ENCODE measurements at places on chromosomes 4 and X.

- DNase-seq: no peak
These were observed 23.1 kb upstream of the ARMCX2 start for GRCh38 chrX:101682723-101683122.

DNA sequence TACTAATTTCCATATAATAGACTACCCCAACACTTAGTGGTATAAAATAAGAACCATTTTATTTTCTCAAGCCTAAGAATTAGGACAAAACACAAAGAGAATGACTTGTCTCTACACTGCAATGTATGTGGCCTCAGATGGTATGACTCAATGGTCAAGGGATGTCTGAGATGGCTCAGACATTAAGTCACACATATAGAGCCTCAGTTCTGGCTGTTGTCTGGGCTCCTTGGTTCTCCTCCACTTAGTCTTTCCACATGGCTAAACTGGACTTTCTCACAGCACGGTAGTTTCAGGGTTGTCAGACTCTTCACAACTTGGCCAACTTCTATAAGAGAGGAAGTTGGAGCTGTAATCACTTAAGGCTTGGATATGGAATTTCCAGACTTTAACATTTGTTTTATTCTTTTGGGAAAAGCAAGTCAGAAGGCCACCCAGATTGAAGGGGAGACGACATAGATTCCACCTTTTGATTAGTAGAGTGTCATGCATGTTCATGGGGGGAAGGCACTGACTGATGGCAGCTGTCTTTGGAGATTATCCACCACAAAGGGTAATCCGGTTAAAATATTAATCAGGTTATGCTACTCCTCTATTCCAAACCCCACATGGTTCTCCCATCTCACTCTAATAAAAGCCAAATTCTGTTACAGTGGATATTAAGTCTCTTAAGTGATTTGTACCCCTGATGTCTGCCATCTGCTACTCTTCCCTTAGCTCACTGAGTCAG, 9.4 kb downstream of the IL15 start:
- peak; percentile 29 for DNase-seq

DNA sequence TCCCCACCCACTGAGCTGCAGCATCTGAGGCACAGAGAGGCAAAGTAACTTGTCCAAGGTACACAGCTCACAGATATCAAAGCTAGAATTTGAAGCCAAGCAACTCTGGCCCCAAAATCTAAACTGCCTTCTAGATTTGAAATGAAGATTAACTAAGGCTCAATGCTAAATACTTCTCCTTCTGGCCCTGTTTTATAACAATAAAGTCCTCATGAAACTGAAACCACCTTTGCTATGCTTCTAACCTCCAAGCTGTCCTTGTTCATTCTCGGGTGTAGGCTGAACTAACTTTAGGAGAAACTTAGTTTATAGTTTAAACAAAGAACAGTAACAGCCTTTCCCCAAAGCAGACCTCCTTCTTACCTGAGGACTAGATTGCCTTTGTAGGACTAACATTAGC, 93.6 kb downstream of the DCTD start:
- no peak for DNase-seq

DNA sequence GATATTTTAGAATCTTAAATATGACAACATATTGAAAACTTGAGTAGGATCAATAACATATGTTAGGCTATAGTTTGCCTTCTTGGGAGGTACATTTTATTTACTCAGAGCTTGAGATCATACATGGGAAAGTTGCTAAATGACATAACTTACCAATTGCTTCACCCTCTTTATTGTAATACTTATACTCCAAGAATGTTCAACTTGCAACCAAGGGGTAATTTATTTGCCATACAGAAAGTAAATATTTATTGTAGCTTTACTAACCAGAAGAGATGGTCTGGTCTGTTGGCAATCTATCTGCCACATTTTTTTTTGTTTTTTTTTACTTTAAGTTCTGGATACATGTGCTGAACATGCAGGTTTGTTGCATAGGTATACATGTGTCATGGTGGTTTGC, 426.6 kb downstream of the ARHGAP24 start:
- DNase-seq: no peak

- DNase-seq: no peak
These were observed 118.3 kb downstream of the MGST2 start for GRCh38 chr4:139783741-139784484.

DNA sequence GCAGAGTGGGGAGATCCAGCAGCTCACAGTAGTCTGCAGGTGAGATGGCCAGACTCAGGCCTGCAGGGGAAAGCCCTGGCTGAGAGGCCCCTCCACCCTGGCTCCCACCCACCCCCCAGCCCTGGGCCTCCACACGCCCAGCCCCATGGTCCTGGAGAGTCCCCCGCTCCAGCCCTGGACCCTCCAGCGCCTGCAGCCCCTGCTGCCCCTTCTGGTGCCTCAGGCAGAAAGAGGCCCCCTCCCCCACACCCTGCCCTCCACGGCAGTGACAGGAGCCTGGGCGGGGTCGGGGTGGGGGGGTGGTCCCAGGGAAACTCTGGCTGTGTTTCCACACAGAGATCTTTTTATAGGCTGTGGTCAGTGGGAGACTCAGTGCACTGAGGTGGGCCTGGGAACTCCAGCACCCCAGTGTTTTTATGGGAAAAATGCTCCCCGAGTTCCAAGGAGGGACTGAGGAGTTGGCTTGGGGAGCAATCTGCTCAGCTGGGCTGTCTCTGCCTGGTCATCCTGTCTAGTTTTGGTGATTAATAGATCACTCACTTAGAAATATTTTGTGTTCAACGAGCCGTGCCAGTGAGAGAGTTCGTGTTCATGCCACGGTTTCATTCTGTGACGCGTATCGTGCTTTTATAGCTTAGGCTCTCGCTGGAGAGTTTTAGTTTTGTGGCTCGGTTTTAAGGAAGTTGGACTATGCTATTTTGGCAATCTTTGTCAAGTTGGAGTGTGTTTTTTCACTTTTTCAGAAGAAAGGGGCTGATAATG, 53.1 kb upstream of the HGFAC start:
- peak; percentile 53 for DNase-seq

GRCh38 chr4:61665649-61666048, 465.5 kb downstream of the ADGRL3 start:
- peak; percentile 3 for DNase-seq

- DNase-seq: no peak
These were observed at the start of gene CLDN22 for GRCh38 chr4:183320211-183321059. Gene CLDN22, minus strand, starts transcription at chr4:183320276. Its CDS starts 58 bp downstream, at chr4:183320218.

GRCh38 chr4:80257851-80258250, 8.6 kb upstream of the FGF5 start:
- no peak for DNase-seq

DNA sequence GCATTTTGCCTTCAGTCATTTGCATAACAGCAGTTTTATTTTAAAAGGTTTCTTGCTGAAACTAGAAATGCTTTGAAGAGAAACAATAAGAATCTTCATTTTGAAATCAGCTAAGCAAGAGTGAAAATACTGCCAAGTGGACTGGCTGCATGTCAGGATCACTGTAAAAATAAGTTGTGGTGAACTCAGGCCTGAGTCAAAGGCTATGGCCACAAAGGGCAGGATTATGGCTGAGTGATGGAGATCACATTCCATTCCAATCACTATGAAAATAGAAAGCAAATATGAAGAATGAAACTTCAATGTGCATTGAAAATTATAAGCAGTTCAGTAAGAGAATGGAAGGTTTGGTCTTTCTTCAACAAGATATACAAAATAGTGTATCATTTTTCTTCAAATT, 224.5 kb downstream of the PCDH18 start:
- DNase-seq: peak; percentile 7

DNA sequence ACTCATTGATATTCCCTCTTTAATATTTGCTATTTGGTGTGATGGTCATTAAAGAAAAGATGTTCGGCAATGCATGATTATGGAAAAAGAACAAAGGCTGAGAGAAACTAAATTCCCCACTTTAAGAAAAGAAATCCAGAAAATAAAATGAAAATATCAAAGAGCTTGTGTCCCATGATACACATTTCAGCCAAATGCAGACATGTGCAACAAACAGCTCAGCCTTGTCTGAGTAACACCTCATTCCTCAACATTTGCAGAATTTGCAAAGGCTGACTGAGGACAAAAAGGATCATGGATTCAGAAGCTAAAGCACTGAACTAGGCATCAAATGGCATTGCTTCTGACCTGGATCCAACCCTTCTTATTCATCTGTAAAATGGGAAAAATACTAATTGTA, 281.0 kb downstream of the RAB28 start:
- DNase-seq: no peak

DNA sequence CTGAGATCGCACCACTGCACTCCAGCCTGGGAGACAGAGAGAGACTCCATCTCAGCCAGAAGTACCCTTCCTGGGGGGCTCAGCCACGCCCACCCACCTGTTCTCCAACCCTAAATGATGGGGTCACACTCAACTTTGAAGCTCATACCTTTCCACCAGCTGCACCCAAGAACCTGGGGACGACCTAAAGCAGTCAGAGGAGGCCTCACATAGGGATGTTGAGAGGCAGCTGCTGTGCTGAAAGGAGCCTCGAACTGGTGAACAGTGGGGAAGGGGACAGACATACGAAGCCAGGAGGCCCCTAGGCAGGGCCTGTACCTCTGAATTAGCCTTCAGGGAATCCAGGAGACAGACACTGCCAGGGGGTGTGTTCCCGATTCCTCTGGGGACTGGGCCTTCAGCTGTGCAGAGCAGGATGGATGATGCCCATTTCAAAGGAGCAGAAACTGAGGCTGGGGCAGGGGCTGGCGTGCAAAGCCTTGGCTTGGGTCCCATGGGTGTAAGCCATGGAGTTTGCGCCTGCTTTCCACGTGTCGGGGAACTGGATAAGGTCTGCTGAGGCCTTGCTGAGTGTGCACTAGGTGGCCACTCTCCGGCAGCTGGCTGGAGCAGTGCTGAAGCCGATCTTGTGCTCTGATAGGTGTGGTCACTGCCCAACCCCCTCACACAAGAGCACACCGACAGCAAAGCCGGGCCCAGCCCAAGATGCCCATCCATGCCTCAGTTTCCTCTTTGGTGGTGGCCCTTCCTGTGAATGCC, 130.8 kb downstream of the CPZ start:
- DNase-seq: no peak

GRCh38 chr4:8433136-8433535, 7.4 kb downstream of the ACOX3 start:
- no peak for DNase-seq

DNA sequence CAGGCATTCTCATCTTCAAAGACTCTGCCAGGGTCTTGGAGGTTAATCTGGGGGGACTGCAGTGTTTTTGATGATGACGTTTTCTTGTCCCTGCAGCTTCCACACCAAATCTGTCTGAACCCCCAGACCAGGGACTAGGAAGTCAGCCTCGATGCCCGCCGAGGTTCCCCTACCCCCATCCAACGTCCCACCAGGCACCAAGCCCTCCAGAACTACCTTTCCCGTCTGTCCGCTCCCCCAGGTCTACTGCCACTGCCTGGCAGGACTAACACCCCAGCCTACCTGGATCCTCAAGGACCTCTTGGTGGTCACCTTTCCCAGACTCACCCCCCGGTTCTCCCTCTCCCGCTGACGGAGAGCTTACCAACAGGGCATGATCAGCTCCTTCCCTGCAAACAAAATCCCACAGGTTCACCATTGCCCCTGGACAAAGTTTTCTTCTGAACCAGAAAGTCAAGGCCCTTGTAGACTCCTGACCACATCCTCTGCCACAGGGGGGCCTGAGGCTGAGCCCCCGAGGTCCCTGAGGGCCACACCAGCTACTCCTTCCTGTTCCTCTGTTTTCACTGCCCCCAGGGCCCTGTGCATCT, 40.9 kb downstream of the HMX1 start:
- no peak for DNase-seq

DNA sequence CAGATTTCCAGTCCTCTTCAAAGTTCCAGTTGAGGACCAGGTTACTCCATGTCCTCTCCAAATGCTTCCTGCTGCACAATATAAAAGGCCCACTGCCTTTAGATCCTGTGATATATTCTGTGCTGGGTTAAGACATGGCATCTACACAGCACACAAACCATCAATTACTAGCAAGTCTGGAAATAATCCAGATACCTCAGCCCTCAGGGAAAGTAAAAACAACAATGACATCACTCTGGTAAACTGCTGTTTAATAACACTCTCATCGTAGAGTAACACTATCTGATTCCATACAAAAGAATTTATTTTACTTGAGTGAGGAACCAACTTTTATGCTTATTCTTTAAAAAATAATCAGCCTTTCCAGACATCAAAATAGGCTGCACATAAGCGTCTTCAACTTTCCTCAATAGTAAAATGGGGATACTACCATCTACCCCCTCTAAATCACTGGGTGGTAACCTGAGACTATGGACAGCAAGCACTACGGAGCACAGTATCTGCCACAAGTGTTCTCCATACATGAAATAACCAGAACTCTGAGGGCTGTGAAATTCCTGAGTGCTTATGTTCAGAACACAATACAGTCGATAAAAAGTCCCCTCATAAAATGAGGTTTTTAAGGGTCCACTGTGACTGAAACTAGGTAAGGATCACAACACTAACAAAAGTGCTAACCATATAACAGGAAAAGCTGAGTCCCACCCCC, 53.4 kb downstream of the ABCG2 start:
- peak; percentile 18 for DNase-seq

GRCh38 chrX:120534413-120535205, 26.2 kb downstream of the CUL4B start:
- no peak for DNase-seq

DNA sequence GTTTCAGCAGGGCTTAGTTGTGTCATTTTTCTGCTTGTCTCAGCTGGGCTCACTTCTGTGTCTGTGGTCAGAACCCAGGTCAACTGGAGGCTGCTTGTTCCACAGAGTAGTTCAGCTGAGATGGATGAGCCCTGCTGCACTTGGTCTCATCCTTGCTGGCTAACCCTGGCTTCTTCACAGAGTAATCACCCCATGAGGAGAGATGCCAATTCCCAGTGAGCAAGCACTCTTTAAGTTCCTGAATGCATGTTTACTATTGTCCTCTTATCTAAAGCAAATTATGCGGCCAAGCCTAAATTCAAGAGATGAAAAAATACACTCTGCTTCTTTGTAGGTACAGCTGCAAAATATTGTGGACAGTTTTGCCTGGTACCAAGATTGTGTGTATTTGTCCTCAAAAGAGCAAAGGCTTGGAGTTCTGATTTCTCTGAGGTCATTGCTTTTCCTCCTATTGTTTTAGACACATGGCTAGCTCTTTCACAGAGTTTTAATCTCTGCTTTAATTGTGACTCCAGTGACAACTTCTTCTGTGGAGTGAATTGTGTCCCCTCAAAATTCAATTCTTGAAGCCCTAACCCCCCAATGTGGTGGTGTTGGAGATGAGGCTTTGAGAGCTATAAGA, 236.6 kb upstream of the ANKRD50 start:
- DNase-seq: no peak

- no peak for DNase-seq
These were observed 674.8 kb upstream of the INTU start for GRCh38 chr4:126957987-126958386.

DNA sequence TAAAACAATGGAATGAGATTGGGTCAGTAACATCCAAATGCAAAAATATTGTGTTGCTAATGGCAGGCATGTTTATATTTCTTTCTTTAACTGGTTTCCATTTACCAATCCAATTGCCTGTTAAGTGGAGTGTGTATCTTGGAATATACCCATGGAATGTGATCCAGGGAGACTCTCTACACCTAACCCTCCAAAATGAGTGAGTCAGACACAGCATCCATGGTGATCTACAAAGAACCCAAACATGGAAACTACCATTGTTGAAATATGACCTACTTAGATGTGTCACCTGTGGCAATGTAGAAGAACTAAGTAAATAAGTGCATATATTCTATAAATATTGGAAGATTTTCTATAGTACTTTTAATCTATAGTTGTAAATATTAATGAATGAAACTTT, 110.3 kb downstream of the AREG start:
- DNase-seq: no peak

Measured in RKO (cell line).